ENCODE measurements at places on chromosomes 7 and 10. TPM values are rescaled to one million over a fixed set of nuclear protein-coding genes. Genes with fewer than 3 reads are reported as not detected.

GRCh38 chr10:86410542-86411124 lies 44.0 kb upstream of the GRID1 start:
- no peaks in the 10 kb centered on the region for H3K27me3 ChIP-seq
- DNase-seq = peak; percentile 60
- no peak overlapping the region for H3K27ac ChIP-seq
- no peaks in the 10 kb centered on the region for H3K36me3 ChIP-seq
- H3K4me3 ChIP-seq = no peak overlapping the region

- H3K27me3 ChIP-seq = no peaks in the 10 kb centered on the region
- H3K4me3 ChIP-seq = no peak overlapping the region
- H3K36me3 ChIP-seq = no peaks in the 10 kb centered on the region
- peak overlapping the region; percentile 61 for H3K27ac ChIP-seq
- H3K4me1 ChIP-seq = peaks cover 36% of the 10 kb centered on the region
Observed at GRCh38 chr7:22564511-22565045, 64.6 kb upstream of the STEAP1B start.

DNA sequence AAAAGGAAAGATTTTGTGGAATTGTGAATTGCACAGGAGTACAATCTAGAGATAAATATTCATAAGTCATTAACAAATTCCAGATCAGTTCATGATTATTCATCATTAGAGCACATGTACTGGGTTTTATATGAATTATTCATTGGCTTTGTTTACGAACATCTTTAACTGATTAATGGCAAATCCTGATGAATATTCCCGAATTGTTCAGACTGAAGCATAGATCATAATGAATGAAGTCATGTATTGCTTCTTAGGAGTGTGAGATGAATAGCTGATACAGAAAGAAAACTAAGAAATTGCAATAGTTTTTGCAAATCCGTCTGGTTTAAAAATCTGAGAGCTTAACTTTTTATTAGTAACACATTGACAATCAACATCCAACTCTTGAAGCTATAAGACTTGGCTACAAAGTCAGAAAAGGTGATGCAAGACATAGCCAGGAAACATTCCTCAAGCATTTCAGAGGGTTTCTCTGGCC lies 183.6 kb upstream of the DGKB start:
- H3K36me3 ChIP-seq = no peaks in the 10 kb centered on the region
- peak; percentile 11 for DNase-seq
- no peaks in the 10 kb centered on the region for H3K27me3 ChIP-seq

The ITGB8 gene
- 10.8 TPM for polyA plus RNA-seq

The IFIT1B gene
- polyA plus RNA-seq = not detected
